ENCODE measurements at places on chromosomes 3 and 15.

DNA sequence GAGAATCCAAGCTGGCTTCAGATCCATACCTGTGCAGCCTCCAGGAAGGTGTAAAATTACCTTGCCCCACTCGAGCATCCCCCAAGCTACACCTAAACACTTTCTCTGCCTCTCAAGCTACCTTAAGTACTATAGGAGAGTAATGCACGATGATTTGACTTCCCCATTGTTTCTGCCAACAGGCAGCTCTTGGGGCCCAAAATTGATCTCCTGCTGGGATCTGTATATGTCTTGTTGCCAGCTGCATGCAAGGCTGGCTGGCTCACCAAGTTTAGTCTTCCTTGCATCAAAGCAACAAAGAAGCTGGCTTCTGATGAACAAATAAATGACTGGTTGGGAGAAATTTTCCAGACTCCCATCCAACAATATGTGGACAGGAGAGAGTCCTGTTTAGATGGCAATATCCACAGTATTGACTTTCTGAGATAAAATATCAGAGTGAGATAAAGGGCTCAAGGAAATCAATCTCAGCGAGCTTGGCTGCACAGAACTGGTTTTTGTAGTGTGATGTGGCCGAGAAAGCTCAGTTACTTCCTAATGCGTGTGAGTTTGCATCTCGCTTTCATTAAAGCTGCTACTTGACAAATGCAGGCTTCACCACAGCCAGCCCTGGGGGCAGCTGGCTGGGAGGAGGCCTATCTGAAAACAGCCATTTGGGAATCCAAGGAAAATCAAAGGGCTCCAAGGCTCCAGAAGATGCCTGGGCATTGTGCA is 140.7 kb downstream of the MINAR1 start:
- DNase-seq = no peak

GRCh38 chr15:78565951-78566774 is 843 bp downstream of the CHRNA5 start:
- peak; percentile 59 for DNase-seq

- DNase-seq = no peak
Measured at GRCh38 chr15:52193321-52193720, 2.1 kb upstream of the GNB5 start.

DNA sequence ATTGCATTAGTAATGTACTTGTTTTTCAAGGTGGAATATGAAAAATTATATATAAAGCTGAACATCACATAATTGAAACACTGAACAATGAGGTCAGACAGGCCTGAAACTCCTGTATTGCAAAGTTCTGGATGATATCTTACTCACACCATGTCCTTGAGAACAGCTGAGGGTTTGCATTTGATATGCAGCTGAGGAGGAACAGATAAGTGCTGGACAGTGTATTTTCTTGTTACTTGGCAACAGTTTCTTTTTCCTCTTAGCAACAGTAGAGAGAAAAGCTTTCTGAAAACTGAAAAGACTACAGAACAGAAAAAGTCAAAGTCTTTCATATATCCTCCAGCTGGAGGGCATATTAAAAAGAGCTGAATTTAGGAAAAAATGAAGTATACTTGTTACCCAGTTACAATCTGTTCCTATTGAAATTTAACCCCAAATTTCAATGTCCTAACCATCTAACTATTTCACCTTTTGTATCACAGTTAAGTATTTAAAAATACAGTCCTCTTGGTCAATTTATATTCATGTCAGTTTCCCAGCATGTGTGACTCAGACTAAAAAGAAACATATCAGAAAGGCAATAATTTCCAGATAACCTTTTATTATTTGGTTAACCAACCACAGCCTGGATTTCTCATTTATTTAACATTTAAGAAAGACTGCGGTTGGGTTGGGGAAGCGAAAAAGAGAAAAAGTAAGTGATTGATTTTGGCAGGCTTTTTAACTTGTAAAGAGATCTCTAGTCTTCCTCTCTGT is 733.0 kb upstream of the DPPA4 start:
- no peak for DNase-seq

- no peak for DNase-seq
Measured at GRCh38 chr15:29866337-29866736, 44.1 kb upstream of the TJP1 start.

DNA sequence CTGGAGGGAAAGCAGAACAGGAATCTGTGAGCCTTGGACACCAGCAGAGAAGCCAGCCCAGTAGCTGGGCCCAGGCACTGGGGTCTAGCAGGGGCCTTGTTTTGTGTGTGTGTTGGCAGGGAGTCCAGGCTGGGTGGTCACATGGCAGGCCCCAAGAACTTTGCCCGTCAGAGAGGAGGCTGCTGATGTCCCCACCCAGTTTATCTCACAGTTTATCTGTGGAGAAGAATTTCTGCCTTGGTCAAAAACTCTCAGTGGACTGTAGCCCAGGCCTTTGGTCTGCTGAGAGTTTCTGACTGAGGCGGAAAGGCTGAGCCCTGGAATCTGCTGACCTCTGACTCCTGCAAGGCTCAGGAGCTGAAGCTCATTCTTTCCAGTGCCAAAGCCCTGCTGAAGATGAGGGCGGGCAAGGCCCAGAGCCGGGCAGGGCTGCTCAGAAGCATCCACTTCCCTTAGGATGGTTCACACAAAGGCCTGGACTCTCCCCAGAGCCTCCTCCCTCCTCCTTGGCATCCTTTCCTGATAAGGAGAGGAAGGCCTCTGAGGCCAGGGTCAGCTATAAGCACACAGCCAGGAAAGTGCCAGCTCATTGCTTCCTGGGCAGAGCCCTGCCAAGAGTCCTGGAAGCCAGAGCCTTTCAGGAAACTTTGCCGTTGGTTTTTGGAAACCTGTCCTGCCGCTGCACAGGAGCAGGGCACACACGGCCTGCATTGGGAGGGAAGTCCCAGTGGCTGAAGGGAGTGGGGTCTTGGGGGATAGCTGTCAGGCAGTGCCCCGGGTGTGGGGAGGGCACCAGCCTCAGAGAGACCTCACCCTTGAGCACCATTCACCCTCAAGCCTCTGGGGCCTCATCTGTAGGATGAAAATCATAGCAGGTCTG is 37.2 kb upstream of the SLCO2A1 start:
- DNase-seq = no peak

DNA sequence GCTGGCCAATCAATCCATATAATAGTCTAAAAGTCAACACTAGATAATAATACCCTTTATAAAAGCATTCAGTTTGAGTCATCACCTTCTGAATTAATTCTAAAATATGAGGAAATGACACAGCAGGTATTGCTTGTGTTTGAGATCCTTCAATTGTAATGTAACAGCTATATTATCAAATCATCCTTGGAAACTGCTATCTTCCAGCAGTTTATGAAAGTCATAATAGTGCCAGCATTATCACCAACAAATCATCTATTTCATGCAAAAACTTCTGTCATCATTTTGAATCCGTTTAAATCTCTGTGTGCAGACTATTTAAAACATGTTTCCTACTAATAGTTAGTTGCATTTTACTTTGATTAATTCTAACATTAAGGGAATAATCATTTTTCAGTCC is 468.7 kb downstream of the CADM2 start:
- no peak for DNase-seq

GRCh38 chr3:188876370-188876769 is 295.4 kb upstream of the TPRG1 start:
- DNase-seq = no peak

- no peak for DNase-seq
Measured at GRCh38 chr15:81752974-81753373, 292.8 kb downstream of the MEX3B start.

GRCh38 chr3:17195192-17195611 is 310.4 kb downstream of the PLCL2 start:
- no peak for DNase-seq

GRCh38 chr15:80991421-80991820 is 1.8 kb upstream of the MESD start:
- DNase-seq = no peak

DNA sequence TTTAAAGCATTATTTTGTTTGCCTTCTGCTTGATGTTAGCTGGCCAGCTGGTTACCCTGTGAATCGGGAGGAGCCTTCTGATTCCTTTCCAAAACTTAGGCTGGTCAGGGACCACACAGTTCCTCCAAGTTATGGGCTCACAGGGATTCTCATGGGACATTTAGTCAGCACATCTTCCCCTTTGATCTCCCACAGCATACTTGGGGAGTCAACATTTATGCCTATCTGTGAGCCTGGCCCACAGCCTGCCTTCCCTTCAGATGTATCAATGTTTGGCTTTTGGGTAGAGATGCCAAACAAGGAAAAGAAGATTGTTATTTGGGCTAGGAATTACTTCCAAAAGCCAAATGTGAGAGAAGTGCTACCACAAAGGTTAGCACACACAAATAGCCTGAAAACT is 32.6 kb upstream of the DCP1A start:
- DNase-seq = no peak

GRCh38 chr3:71339049-71339448 is 244.5 kb downstream of the FOXP1 start:
- no peak for DNase-seq

DNA sequence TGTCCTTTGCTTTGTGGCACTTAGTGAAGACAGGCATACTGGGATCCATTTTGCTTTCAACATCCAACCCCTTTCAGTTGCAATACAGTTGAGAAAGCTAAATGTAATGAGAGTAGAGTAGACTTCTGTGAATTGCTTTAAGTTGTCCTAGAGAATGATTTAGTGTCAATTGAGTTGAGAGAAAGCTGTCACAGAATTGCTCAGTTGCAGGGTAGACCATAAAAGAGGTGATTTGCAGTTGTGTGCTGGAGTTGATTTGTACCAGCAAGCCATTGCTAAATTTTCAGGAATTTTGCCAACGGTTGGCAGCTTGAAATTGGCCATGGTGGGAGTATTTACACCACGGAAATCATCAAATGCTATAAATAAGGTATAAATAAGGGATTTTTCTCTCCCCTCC is 2.2 kb downstream of the ABHD5 start:
- no peak for DNase-seq

DNA sequence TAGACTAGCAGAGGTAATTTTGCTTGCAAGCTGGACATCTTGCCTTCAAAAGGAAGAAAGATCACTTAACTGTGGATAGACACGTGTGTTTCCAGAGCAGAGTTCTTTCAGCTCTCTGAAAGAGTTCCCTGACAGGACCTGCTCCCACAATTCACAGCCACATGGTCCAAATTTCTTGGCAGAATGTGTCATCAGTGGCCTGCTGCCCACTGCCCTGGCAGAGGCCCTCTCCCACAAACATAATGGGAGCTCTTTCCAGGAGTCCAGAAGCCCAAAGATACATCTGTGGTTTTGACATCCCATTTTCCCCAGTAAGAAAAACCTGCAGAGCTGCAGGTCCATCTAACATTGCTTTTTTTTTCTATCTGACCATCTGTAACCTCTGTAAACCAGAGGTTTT is 48.3 kb downstream of the SERPINI1 start:
- no peak for DNase-seq

DNA sequence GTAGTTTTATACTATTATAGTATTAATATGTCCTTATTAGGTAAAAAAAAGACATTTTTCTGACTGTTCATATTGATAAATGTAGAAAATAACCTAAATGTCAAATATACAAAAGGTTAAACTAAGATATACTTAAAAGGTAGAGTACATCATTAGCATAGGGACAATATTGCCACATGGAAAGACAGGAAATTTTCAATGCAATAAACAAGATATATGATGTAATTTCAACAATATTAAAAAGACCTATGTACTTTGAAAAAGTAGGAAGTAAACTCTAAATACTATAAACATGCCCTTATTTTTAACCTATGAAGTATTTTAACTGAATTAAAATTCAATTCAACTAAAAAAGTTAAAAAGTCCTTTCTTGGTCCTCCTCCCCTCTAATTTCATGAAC is 1.9 kb downstream of the SPG11 start:
- no peak for DNase-seq

GRCh38 chr3:55658690-55659562 is 171.8 kb upstream of the WNT5A start:
- no peak for DNase-seq

DNA sequence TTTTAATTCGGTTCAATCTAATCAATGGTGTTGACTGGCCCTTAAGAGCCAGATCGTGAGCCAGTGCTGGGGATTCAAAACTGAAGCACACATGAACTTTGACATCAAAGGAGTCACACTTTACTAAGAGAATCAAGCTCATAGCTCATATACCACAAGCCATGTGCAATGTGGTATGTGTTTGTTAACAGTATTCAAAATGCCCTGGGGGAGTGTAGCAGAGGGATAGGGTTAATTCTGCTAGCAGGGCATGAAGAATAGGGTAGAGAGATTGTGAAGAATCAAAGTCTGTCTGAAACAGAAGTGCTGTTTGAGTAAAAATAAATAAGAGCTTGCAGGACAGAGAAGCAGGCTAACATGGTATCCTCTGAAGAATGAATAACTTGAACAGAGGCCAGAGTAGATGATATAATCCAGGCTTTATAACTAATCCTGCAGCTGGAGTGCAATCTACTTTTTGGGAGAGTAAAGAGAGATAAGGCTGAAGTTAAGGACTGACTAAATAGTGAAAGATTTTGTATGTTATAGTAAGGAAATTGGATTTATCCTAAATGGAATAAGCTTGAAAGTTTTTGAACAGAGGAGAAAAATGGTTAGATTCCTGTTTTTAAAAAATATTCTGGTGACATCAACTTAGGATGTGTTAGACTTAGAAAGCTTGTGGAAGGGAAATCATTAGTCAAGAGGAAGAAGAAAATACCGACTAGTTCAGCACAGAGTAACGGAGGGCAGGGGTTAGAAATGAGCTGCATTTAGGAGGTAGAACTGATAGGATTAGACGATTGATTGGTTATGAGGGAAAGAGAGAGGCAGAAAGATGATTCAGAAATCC is 292.0 kb downstream of the NFKBIZ start:
- no peak for DNase-seq

DNA sequence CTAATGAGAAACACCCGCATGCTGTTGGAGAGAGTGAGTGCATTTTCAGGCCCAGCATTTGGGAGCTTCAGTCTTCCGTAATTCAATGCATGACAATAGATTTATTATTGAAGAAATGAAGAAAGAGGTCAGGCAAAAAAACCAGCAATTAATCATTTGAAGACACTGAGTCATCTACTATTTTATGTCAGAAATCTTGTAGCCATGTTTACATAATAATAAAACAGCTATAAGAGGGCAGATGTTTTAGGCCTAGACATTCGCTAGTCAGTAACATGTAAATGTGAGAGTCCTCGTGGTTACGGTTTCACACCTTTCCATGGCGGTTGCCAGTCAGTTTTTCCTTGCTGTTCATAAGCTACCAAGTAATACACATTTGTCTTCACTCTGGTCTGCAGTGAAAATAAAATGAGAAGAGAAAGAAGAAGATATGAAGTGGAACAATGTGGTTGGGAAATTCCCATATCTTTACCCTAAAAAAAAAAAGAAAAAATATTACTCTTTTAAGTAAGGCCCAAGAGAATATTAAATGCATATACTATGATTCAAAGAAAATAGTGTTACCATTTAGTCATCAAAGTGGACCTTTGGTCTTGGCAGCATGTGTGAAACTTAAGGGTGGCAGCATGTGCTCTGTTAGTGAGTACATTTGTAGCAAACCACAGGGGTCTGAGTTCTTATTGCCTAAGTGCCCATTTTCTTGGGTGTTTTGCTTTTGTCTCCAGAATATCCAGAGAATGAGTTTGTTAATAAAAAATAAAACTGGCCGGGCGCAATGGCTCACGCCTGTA is 140.5 kb upstream of the TBL1XR1 start:
- no peak for DNase-seq

DNA sequence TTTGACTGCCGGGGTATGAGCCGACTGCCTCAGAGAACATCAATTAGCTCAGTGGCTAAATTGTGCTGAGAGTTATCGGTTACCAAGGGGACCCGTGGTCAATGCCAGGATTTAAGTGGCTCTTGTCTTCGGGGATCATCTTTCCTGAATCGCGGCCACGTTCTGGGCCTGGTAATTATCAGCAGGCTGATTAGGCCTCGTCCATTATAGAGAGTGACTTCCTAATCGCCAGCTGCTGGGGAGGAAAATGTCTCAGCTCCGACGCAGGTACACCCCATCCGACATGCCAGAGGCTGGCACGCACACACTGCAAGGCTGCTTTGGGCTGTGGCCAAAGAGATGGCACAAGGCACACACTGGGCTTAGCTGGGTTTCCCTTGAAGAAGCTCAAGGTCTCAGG is 10.6 kb downstream of the TRH start:
- DNase-seq = no peak

Data from Caki2 (cell line).